Activated CD4-positive, alpha-beta memory T cell treated with anti-CD3 and anti-CD28 coated beads, Interleukin-2, amount 10 ng/mL, durations not matched to agents 7 days and 5 days (primary cell): ENCODE measurements at places on chromosomes 6 and 20. TPM values are rescaled to one million over a fixed set of nuclear protein-coding genes. Genes with fewer than 3 reads are reported as not detected.

ESR1 gene
- 1.2 TPM for total RNA-seq

PTCHD4 gene
- total RNA-seq: not detected

STMND1 gene
- total RNA-seq: not detected

ADGRB3 gene
- total RNA-seq: not detected

- DNase-seq: no peak
Observed at GRCh38 chr20:38062890-38063289, 29.3 kb downstream of the RPRD1B start.

DNA sequence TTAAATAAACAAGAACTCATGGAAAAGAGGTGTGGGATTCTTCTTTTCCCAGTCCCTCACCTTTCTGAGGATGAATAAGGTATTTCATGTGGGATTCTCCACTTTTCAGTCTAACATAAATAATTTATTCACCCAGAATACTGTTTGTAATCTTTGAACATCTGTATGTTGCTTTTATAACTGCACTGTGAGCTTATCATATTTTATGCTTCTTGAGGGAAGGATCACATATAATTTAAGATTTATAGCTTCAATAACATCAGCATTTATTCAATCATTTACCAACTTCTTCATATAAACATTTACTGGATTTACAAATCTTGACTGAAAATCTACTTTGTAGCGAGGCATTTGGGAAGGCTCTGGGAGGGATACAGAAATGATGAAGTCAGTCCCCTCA lies 154.2 kb upstream of the KCNK16 start:
- no peak for DNase-seq

RNF144B gene
- 1.3 TPM for total RNA-seq

DNA sequence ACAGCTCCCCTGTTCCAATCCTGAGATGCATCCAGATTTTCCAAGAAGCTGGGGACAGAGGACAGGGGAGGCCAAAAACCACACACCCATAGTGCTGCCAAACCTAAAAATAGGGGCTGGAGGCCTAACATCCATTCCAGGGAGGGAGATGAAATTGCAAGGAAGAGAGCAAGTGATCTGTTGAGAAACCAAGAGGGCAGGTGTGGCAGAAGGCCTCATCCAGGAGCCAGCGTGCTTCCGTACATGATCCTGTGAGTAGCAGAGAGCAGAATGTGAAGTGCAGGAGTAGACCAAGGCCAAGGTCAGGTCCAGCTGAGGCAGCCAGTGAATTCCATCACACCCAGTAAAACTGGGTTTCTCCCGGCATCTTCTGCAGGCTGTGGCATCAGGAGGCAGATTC lies 167.7 kb upstream of the RIN2 start:
- no peak for DNase-seq
